NCI-H345 (cell line): ENCODE measurements at places on chromosomes 1 and 21.

GRCh38 chr1:21662426-21663247 is 6.5 kb downstream of the RAP1GAP start:
- no peak for DNase-seq

DNA sequence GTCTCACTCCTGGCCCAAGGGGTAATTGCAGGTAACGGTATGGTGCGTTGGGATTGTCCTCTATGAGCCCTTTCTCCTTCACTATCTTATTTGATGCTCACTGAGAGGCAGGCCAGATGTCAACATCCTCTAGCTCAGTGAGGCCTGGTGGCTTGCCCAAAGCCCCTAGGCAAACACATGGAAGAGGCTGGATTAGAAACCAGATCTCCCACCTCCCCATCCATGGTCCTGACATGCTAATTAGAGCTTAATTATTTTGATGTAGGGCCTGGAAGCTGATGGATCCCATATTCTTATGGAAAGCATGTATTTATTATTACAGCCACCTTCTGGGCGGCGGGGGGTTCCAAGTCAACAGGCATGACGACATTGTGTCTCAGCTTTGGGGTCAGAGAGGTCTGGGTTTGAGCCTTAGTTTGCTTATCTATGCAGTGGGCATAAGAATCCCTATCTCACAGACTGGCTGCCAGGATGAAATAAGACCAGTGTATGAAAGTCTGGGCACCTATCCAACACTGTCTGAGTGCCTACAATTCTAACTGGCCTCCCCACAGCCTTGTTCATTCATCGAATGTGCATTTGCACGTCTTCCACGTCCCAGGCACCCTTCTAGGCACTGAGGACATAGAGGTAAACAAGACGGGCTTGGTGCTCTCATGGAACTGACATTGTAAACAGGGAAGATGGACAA is 6.2 kb downstream of the SMPDL3B start:
- DNase-seq: no peak

- peak; percentile 33 for DNase-seq
These were observed 51.9 kb upstream of the SYNC start for GRCh38 chr1:32754317-32755097.

DNA sequence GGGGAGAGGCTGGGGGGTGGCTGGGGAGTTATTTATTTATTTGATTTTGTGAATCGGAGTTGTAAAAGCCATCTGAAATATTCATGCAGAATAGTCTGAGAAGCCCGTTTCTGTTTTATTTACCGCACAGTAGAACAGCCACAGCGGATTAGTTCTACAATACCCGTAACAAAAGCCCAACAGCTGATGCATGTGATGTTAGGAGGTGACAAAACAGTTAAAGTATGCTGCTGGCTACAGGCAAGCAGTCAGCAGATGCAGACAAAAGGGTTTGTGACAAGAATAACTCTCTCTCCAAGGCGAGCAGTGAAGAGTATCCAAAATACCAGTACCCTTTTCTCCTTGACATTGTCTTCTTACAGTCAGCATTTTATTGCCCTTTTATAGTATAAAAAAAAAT is 42.0 kb downstream of the PROX1 start:
- no peak for DNase-seq

GRCh38 chr1:186014370-186015037 is 280.3 kb downstream of the HMCN1 start:
- no peak for DNase-seq

DNA sequence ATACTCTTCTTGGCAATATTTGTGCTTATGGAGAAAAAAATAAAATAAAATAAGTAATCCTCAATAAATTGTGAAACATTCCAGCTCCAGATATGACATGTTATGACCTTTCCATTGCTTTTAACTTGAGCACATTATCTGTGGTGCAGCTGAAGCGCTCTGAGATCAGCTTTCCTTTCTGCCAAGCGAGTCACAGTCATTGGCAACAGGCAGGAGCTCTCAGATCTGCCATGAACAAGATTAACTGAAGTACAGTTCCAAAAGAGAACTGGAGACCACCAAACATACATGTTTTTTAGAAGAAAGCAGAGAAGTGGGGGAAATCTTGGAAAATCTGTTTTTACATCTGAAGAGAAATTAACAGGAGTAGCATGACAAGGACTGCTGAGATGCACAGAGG is 89.2 kb upstream of the DSCAM start:
- DNase-seq: no peak
